Large intestine (tissue), 12 donors: ENCODE measurements at places on chromosomes 12 and 14. TPM values are rescaled to one million over a fixed set of nuclear protein-coding genes. Genes with fewer than 3 reads are reported as not detected.

DNA sequence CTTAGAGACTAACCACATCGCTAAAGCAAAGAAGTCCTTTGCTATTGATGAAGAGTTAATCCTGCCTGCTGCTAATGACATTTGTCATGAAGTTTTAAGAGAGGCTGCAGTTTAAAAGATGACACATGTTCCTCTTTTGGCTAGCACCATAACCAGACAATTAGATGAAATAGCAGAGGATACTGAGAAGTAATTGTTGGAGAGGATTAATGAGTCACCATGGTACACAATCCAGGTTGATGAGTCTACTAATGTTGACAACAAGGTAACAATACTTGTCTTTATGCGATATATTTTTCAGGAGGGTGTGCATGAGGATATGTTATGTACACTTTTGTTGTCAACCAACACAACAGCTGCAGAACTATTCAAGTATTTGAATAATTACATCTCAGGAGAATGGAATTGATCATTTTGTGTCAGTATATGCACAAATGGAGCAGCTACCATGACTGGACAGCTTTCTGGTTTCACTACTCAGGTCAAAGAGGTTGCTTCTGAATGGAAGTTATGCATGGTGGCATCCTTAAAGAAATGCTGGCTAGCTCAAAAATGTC, 56.7 kb downstream of the LRRIQ1 start:
- no peaks in the 10 kb centered on the region for H3K27me3 ChIP-seq
- no peak for DNase-seq
- H3K4me1 ChIP-seq: no peaks in the 10 kb centered on the region
- no peaks in the 10 kb centered on the region for H3K36me3 ChIP-seq

GRCh38 chr12:4444031-4444430, 1.6 kb downstream of the FGF6 start:
- peaks cover 32% of the 10 kb centered on the region for H3K27me3 ChIP-seq
- no peaks in the 10 kb centered on the region for H3K4me1 ChIP-seq
- no peak overlapping the region for H3K27ac ChIP-seq

- H3K4me3 ChIP-seq: no peak overlapping the region
- DNase-seq: no peak
- H3K27ac ChIP-seq: no peak overlapping the region
- no peaks in the 10 kb centered on the region for H3K27me3 ChIP-seq
- H3K36me3 ChIP-seq: peaks cover 2% of the 10 kb centered on the region
Measured at GRCh38 chr12:26461776-26462175, 266.4 kb downstream of the SSPN start.

DNA sequence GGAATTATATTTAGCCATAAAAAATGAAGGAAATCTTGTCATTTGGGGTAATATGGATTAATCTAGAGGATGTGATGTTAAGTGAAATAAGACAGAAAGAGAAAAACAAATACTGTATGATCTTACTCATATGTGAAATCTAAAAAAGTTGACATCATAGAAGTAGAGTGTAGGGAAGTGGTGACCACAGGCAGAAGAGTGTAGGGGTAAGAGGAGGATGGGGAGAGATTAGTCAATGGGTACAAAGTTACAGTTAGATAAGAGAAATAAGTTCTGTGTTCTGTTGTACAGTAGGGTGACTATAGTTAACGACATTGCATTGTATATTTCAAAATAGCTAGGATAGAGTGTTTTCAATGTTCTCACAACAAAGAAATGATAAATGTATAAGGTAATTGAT, 87.0 kb downstream of the TSHR start:
- DNase-seq: no peak
- no peak overlapping the region for H3K27ac ChIP-seq
- H3K4me1 ChIP-seq: no peaks in the 10 kb centered on the region

- H3K4me3 ChIP-seq: no peak overlapping the region
- H3K27me3 ChIP-seq: no peaks in the 10 kb centered on the region
- DNase-seq: no peak
Measured at GRCh38 chr12:29152223-29152868, 3.3 kb downstream of the FAR2 start.

DNA sequence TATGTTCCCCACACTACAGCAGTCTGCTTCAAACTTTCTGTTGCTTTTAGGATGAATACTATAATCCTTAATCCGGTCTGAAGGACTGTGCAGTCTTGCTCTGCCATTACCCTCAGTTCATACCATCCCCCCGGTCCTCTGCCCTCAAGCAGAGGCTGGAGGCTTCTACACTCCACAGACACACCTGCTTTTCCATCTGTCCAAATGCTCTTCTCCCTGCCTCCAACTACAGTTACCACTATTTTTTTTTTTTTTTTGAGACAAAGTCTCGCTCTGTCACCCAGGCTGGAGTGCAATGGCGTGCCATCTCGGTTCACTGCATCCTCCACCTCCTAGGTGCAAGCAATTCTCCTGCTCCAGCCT, 19.3 kb upstream of the KCNH3 start:
- no peak overlapping the region for H3K27ac ChIP-seq
- no peak overlapping the region for H3K4me3 ChIP-seq
- H3K4me1 ChIP-seq: no peaks in the 10 kb centered on the region
- no peaks in the 10 kb centered on the region for H3K27me3 ChIP-seq
- peaks cover 26% of the 10 kb centered on the region for H3K36me3 ChIP-seq
- no peak for DNase-seq

DNA sequence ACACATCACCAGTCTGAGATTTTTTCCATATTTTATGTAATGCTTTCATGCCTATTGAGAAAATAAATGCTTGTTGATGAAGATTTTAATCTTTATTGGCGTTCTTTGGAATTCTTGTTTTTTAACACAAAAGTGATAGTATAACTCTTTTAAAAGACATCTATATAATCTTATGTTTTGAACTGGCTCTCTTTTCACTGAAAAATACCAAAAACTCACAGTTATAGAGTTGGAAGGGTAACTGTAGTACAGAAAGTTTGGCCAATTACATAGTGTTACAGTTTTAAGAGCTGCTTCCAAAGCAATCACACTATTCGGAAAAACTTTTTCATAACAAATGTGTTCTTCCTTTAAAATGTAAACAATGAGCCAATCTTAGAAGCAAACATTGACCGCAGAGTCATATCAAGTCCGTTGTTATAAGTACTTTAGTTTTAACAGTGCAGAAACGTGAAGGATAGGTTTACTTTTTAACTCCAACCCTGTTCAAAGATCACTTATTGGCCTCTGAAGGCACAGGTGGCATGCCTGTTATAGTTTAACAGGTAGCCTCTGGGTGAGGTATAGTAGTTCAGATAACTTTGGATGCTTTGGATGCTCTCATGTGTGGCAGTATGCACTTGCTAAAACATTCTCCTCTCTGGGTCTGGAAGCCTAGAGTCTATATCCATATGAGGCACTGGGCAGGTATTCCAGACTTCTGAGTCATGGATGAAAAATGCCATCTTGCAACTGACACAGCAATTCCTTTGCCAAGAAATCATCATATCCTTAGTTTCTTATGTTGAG, 12.1 kb upstream of the NTN4 start:
- no peaks in the 10 kb centered on the region for H3K27me3 ChIP-seq
- H3K4me1 ChIP-seq: peaks cover 15% of the 10 kb centered on the region
- H3K36me3 ChIP-seq: no peaks in the 10 kb centered on the region

- H3K36me3 ChIP-seq: no peaks in the 10 kb centered on the region
- peak; percentile 42 for DNase-seq
- no peak overlapping the region for H3K4me3 ChIP-seq
Measured at GRCh38 chr12:124032265-124032886, 59.4 kb downstream of the ZNF664 start.

DNA sequence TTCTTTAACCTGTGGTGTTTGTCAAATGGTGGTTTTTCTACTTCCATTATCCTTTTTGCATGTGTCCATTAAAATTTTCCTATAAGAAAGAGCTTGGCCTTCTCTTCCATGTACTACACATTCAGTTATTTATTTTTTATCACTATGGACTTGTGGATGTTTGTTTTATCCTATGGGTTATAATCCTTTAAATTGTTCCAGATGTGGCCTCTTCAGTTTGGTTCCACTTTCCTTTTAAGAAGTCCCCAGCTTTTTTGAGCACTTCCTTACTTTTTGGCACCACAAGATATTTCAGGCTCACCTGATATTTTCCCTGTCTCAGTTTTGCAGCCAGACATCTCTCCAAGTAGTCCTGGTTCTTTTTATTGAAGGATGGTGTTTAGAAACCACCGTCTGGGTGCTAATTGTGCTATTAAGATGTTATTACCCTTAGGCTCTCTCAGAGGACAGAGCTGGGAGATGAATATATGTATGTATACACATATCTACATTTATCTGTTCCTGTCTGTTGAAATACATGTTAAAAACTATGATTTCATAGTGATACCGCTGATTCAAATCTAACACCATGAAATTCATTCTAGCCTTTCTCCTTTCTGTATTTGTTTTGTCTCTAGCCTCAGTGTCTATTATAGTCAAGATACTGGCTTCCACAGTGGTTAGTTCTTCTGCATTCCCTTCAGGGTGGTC, 408.5 kb upstream of the RGS6 start:
- no peak for DNase-seq
- H3K36me3 ChIP-seq: no peaks in the 10 kb centered on the region
- peaks cover 7% of the 10 kb centered on the region for H3K4me1 ChIP-seq
- no peak overlapping the region for H3K4me3 ChIP-seq

Gene JAG2
- 11.0 TPM for polyA plus RNA-seq

Gene TMEM229B
- polyA plus RNA-seq: 11.9 TPM

Gene SIRT4
- polyA plus RNA-seq: 3.2 TPM

Gene KRT86
- polyA plus RNA-seq: 0.97 TPM

Gene BMP4
- polyA plus RNA-seq: 40.0 TPM
